NCI-H446 treated with DMSO at 0.1 percent for 48 hours (cell line): ENCODE measurements at places on chromosomes 12 and 14.

DNA sequence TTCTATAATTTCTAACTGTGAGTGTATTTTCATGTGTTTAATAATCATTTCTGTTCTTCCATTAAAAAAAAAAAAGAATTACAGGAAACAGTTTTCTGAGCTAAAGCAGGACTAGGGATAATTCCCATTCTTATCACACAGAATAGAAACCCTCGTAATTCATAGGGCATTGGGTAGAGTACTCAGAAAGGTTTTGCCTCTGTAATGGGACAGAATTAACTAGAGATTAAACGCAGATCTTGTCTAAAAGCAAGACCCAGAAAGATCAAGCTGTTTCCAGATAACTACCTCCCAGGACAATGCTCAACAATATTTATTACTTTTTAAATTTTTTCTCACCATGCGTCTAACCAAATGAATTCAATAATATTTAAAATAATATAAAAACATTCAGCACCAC, 10.2 kb downstream of the GSKIP start:
- no peak for DNase-seq

GRCh38 chr12:122064780-122065588, 13.6 kb upstream of the MLXIP start:
- no peak for DNase-seq

GRCh38 chr12:75704664-75705063, 193.3 kb upstream of the KRR1 start:
- DNase-seq, result no peak

GRCh38 chr12:5723071-5723470, 222.0 kb downstream of the ANO2 start:
- no peak for DNase-seq

- DNase-seq, result no peak
Observed at GRCh38 chr14:100286484-100287191, 19.6 kb downstream of the SLC25A29 start.

GRCh38 chr12:31647086-31647491, 12.4 kb upstream of the ETFBKMT start:
- no peak for DNase-seq

DNA sequence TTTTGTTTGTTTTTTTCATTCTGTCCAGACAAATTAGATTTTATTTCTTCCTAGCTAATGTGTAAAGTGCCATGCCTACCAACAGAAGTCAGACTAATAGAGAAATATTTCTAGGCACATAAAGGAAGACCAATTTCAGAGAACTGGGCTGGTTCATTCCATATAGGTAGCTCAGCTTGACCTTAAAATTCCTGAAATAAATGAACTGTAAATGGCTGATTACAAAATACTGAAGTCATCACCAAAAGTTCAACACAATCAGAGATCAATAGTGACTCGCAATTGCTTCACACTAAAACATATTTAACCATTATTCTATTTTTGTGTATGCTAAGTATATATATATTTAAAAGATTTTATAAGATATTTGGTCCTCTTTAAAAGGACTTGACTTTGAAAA, 34.2 kb downstream of the PTPRB start:
- DNase-seq, result no peak

DNA sequence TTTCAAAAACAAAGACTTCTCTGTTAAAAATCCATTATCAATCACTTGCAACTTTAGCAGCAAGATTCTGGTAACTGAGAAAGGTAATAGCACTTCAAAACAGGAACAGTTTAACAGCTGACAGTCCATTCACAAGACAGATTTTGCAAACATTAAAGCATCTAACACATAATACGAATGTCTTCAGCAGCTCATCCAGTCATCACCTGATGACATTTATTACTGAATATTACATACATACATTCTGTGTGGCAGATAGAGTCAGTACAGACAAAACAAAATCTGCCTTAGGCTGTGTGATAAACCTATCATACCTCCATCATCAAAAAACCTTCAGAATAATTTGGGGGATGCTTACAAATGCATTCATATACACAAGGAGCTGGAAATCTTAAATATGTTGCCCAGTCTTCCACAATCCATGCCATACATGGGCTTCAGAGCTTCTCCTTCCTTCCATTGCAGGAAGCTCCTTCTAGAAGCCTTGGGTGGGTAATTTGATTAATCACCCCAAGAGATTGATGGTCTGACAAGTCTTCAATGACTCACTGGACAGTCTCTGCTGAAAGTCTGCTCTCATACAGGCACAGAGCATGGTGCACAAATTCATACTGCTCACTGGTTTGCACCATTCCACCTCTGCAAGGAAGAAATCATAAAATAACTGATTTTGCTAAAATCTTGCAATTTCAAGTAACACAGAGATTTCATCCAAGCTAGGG, 1.6 kb upstream of the PTPRB start:
- DNase-seq, result no peak

GRCh38 chr14:67426983-67427606, 15.1 kb upstream of the PLEK2 start:
- peak; percentile 17 for DNase-seq

DNA sequence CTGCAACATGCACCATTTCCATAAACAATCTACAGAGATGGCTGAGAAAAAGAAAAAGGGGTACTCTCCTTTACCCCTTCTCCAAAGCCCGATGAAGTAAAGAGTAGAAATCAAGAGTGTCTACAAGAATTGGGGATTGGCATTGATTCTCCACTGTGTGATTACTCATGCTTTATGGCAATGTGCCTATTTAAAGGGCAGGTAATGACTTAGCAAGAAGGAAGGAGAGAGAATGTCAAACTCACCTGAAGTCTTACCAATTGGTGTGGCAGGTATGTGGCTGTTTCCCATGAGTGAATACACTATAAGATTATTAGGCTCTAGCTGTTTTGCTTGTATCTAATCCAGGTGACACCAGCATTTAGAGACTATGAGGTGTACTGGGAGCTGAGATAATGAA, 275.3 kb downstream of the CCER1 start:
- DNase-seq, result no peak

DNA sequence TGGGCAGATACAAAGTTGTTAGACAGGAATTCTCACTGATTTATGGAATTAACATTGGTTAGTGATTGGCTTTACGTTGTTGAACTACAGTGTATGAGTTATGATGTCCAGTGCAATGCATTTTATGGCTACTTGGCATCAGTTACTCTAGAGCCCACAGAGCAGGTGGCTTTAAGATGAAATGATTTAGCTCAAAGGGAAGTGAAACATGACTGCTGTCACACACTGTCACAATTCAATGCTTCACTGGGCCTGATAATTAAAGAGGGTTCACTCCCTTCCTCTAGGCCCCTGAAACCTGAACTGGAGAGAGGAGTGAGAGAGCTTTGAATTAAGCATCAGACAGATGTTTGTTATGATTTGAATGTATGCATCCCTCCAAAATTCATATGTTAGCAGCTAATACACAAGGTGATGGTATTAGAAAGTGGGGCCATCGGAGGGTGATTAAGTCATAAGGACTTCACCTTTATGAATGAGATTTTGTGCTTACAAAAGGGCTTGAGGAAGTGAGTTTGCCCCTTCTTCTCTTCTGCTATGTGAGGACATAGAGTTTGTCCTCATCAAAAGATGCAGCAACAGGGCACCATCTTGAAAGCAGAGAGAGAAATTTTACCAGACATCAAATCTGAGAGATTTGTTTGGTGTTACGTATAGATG, 175.8 kb upstream of the GRIN2B start:
- DNase-seq, result no peak

GRCh38 chr12:58148405-58148804, 207.0 kb downstream of the ATP23 start:
- DNase-seq, result peak; percentile 98
